NCI-H1694 (cell line): ENCODE measurements at places on chromosomes 6 and 20.

DNA sequence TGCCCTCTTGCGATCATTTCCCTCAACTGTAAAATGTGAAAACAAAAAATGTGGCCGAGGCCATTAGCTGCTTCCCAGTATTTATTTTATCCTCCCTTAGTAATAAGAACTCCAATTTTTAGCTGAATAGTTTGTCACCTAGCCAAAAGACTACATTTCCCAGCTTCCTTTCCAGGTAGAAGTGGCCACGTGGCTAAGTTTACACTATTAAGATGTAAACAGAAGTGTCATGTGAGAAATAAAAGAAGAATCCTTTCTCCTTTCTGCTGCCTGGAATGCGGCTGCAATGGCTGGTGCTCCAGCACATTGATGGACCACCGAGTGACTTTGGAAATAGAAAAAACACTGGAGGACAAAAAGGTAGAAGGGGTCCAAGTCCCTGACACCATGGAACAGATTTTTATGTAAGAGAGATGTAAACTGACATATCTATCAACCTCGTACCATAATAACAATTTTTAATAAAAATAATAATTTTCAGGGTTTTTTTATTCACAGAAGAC, 268.8 kb downstream of the PKHD1 start:
- DNase-seq = no peak

DNA sequence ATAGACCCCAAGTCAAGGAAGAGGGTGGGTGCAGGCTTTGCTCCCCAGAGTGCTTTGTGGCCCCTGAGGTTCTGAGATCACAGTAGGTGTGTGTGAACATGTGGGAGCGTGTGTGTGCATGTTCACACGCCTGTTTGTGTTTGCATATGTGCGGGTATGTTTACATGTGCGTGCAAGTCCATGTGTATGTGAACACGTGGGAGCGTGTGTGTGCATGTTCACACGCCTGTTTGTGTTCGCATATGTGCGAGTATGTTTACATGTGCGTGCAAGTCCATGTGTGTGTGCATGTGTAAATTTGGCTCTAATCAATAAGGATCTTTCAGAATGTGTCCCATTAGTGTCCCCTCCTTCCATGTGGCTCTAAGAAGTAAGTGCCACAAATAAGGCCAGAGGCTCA, 41.4 kb upstream of the PCMTD2 start:
- DNase-seq = no peak

DNA sequence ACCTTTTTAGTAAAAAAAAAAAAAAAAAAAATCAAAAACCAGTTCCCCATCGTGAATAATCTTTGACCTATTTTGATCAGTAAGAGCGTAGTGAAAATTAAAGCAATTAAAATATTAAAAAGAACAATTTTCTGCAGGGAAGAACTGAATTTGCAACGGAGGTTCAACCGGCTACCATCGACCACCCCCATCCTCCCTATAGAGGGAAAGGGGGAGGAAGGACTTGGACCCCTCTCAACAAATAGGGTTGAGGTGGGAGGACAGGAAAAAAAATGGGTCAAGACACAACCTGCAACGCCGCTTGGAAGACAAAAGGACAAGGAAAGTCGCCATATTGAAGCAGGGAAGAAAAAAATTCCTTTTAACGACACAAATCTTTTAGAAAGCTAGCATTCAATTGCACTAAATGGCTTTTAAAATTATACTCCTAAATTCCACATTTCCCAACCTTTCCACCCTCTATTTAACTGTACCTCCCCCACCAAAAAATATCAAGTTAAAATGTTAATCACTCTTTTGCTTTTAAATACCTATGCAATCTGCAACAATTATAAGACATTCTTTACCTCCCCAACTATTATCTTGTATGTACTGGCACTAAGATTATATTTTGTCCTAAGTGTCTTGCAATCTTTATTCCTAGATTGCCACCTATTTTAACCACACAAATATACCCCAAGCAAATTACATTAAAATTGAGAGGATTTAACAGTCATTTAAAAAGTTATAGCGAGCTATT, 1.7 kb downstream of the PPP1R10 start:
- DNase-seq = peak; percentile 82

DNA sequence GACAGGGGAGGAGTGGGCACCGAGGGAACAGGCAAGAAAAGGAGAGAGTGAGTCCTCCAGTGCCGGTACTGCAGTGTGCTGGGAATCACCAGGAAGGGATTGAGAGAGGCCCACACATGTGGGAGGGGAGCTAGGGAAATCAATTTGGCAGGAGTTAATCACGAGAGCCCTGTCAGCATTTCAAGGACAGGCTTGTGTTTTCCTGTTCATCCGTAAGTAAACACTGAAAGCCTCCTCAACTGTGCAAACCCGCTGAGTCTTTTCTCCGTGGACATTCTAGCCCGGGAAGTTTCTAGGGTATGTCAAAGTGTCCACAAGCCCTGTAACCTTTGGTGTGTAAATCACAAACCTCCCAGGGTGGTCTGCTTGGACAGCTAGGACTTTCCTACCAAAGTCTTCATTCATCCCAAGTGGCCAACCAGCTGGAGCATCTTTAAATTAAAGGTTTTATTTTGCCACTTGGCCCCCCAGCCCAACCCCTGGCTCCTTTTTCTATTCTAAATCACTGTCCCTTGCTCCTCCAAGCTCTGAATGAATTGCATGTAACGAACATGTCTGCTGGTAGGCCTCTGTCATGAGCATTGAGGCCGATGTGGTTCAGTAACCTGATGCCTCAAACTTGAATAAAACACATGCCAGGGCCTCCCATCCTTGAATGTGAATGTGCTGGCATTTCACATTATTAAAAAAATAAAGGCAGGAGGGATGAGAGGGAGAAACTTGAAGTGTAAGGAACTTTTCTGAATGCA, 149.1 kb downstream of the ZNF217 start:
- no peak for DNase-seq

GRCh38 chr6:15304337-15305042, 58.6 kb downstream of the JARID2 start:
- no peak for DNase-seq

- DNase-seq = no peak
These were observed 193.0 kb upstream of the ZNF217 start for GRCh38 chr20:53786445-53787267.

DNA sequence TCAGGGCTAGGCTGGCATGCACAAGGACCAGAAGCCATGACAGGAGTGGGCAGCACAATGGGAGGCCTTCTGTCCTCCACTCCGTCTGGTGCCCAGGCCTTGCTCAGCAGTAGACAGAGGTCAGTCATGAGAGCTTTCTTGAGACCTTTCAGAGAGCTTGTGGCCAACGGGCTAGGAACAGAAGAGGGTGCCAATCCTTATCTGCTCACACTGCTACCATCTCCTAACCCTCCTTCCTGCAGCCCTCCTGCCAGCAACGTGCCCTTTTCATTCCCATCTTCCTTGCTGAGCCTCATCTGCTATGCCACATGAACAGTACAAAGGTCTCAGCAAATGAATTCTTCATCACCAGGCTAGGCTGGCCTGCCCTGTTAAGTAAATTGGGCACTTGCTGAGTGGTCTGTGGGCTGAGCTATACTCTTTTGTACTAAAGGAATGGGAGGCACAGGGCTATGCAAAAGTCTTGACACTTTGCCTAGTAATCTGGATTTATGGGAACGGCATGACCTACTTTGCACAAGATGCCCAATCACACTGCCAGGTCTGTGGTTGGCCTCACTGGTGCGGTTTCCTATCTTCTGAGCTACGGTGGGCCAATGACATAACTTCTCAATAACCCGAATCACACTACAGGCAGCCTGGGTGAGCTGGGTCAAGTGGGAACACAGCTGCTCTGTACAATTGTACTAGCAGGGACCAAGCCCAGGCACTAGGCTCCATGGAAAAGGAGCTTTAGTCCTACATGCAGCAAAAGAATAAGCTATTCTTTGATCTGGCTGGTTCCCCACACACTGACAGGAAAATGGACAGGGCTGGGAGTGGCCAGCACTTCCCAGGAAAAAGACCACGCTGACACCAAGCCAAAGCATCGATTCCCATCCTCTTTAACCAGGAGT, 47.8 kb downstream of the ELOVL5 start:
- DNase-seq = no peak

- DNase-seq = no peak
These were observed 97.0 kb upstream of the PREP start for GRCh38 chr6:105499931-105500330.

GRCh38 chr6:84877515-84878210, 113.3 kb upstream of the TBX18 start:
- DNase-seq = no peak
